ENCODE measurements at places on chromosomes 3 and 15.
A peak's percentile ranks its signal among the peaks of the same experiment; 100 is the strongest.

DNA sequence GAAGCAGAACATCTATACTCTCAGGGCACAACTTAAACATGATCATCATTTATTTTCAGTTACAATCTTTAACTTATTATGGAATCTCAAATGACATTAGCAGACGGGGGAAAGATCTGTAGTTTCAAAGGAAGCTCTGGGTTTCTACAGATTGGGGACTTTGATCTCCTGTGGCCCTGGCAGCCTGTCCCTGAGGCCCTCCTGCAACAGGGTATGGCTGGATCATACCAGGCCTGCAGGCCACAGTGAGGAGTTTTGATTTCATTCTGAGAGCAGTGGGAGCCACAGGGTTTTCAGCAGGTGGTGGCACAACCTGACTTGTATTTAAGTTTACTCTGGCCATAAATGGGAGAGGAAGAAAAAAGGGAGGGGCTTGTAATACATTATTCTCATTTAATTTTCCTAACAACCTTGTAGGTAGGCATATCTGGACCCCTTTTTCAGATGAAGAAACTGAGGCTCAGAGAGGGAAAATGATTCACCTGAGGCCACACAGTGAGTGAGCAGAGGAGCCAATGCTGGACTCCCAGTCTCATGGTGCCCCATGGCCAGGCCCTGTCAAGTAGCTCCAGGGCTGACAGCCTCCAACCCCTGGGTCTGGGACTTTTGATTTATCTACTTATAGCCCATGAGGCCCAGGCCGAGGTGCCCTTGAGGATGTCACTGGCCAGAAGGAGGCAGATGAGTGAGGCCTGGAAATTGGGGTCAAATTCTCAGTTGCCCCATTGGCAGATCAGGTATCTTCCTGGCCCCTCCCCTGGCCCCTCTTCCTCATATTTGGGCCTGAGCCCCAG is 71.0 kb downstream of the ATP2B2 start:
- no peak for DNase-seq

DNA sequence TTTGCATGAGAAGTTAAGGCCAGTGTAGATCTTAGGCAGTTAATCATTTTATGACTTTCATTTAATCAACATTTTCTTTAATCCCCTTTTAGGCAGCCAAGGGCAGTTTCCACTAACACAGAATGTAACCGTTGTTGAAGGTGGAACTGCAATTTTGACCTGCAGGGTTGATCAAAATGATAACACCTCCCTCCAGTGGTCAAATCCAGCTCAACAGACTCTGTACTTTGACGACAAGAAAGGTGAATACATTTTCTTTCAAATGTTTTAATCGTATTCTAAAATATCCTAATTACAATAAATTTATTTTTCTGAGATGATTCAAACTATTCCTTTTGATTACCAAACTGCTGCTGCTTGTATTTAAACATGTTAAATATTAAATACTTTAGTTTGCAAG is 843.2 kb downstream of the CADM2 start:
- peak; percentile 31 for DNase-seq

DNA sequence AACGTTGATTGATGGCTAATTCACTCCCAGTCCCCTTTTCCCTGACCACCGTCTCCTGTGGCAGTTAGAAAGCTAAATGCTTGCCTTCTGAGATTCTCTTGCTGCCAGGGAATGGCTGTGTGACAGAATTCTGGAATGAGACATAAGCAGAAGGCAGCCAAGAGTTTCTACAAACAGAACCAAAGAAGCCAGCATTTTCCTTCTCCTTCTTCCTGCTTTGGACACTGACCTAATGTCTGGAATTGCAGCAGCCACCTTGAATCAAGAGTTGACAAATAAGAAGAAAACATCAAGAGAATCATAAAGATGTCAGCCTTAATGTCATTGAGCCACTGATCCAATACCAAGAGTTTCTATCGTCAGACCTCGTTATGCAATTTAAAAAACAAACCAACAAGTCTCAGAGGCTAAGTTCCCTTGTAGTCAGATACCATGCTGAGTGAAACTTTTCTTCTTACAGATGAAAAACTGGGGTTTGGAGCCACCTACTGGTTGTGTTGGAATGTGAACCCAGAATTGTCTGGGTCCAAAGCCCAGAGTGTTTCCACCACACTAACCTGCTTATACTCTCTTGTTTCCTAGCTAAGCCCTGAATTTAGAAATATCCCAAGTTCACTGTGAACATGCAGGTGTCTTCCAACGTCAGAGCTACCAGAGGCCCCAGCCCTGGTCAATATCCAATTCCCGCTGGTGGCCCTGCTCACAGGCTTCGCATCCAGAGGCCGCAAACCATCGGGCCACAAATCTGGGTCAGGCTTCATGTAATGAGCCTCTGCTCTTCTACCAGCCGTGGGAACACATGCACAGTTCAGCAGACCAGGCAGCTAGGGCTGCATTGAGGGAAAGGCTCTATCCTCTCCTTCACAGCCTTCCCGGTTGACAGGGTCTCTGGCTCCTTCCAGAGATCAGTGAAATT is 42.5 kb downstream of the MCF2L2 start:
- peak; percentile 48 for DNase-seq

DNA sequence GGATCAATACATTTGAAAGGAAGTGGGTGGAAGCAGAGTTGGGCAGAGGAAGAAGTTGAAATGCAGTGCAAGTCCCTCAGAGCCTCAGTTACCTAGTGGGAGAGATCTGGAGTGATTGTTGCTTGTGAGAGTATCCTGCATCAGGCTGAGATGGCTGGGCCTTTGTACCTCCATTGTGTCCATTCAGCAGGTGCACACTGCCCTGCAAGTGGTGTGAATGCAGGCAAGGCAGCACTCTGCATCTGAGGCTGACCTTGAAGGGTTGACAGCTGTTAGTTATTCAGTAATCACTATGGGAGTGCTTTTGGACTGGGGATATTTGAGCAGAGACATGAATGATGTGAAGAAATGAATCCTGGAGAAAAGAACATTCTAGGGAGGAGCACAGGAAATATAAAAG is 25.2 kb downstream of the ATP6V1A start:
- no peak for DNase-seq

DNA sequence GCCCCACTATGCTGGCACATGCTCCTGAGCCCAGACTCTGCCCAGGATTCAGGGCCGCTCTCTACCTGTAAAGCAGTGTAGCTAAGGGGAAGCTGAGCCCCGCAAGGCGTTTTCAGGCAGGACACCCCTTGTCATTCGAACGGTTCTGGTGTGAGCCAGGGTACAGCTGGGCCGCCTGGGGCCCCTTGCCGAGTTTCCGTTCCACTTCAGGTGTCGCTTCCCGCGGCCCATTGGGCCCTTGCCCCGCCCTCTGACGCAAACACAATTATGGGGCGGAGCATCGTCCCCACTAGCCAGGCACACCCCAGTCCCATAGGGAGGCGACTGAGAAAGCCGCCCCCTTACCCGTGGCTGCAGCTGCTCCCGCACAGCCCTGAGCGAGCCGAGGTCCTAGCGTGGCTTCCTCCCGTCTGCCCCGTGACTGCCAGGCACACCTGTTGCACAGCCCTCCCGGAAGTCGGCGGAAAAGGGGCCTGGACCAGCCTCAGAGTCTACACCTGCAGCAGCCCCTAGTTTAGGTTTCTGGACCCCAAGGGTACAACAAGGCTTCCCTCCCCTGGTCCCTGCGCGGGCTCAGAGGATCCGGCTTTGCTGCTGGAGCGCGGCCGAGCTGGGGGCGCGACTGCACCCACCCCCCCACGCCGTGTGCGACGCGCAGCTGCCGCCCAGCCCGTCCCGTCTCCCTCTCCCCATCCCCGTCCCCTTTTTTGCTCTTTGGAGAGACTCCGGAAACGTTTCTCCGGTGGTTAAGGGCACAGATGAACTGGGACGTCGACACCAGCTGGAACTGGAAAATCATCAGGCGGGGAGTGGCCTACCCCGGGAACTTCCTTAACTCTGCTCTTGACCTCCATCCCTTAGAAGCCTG is at the start of gene PLSCR2:
PLSCR2 (minus strand) TSS at position 412 of the 868 bp plus-strand sequence. CDS start 9,657 bp downstream, outside the sequence.
- peak; percentile 86 for DNase-seq

- DNase-seq: no peak
These were observed 52.1 kb downstream of the TGFBR2 start for GRCh38 chr3:30658328-30659052.

- no peak for DNase-seq
These were observed 102.9 kb upstream of the ABHD17C start for GRCh38 chr15:80591938-80592825.

DNA sequence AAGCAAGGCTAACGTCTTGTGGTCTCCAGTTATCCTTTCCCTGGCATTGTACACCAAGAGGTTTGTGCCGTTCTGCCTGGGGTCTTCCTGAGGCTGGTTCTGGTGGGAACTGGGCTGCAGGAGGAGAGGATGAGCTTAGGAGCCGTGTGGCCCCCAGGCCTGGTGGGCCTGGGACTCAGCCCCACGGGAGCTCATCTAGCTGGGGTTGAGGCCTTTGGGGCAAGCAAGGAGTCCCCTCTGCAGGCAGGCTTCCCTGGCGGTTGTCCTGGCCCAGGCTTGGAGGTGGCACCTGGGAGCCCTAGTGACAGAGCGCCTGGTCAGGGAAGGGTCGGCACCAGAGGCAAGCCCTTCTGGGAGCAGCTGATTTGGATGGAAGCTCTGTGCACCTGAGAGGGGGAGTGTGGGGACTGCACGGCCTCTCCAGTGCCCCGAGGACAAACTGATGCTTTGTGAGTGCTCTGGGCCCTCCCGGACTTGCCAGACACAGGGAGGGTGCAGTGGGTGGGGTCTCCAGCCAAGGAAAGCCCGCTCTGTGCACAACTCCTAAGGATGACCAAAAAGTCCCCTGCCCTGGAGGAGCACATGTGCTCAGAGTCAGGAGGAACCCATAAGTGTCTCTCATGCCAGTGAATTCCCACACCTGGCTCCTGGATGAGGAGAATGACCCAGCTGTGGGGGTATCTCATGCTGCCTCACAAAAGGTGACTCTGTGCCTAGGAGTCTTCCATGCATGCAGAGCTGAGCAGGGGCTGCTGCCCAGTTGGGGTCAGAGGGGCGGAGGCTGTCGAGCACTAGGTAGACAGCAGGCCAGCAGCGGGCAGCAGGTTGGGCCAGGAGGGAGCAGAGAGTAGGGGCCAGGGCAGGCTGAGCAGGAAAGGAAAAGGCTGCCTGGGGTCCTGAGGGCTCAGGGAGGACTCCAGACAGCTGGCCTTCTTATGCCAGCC is 2.7 kb downstream of the PAK6 start:
- DNase-seq: no peak

DNA sequence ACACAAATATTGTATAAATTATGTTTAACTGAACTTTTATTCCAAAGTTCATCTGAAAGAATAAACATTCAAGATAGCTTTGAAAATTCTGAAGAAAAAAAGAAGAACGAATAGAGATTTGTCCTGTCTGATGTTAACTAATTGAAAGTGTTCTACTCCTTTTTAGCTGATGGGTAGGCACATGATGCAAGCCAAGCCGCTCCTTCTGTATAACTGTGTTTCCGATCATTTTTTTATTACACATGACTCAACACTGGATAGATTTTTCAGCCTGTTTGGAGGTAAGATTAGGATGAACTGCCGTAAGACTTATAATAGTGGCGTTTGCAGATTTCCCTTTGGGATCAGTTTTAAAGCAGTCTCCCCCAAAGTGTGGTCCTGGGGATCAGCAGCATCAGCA is 19.0 kb downstream of the NSUN3 start:
- no peak for DNase-seq

DNA sequence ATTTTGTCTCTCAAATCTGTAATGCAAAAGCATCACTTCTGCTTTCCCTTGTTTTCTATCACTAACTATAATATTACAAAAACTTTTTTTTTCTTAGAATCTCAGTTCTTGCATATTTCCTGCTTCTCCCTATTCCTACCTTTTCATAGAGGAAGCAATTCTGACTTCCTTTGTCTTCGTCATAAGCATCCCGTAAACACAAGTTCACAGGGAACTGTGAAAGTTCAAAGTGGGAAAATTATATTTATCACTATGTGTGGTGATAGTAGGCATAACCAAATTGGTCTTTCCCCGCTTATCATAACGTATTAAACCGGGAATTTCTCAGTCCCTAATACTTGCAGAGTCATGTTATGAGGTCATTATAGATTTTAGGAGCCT is 22.3 kb downstream of the CD200 start:
- DNase-seq: no peak

Measured in WTC11 (cell line).